GM23338 (cell line): ENCODE measurements at places on chromosomes 2 and 18. TPM values are rescaled to one million over a fixed set of nuclear protein-coding genes. Genes with fewer than 3 reads are reported as not detected.

RFTN2 gene
- total RNA-seq, result 0.42 and 1.0 TPM in 2 replicates

DNA sequence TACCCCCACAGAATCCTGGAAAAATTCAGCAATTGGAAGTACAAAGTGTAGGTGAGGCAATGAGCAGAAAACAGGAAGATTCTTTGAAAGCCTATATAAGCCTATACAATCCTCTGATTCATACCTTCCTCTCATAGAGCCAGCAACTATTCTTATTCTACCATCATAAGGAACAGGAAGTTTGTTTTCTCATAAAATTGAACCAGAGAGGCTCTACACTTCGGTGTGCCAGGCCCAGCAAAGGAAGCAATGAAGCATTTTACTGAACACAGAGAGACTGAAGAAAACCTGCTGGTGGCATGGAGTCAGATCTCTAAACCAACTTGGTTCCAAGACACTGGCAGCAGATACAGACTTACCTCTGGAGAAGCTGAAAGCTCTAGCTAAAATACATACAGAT, 18.7 kb downstream of the CASP8 start:
- DNase-seq, result no peak
- H3K27ac ChIP-seq, result no peak overlapping the region
- H3K4me3 ChIP-seq, result no peak overlapping the region

- H3K27ac ChIP-seq, result no peak within 1 kb of the TSS
- peaks cover 11% of the 10 kb centered on the region; the same call in 1 of the 2 replicates for H3K4me1 ChIP-seq
- H3K27me3 ChIP-seq, result peaks cover 14% of the 10 kb centered on the region
- H3K4me3 ChIP-seq, result peak within 1 kb of the TSS; percentile 70
- no peaks in the 10 kb centered on the region for H3K36me3 ChIP-seq
These were observed at the start of gene CYRIA for GRCh38 chr2:16665748-16666448. TSS of gene CYRIA (minus strand) at chr2:16665834. CDS start at chr2:16588119, 77,715 bp downstream.

- H3K4me3 ChIP-seq, result no peak overlapping the region
- H3K4me1 ChIP-seq, result peaks cover 13% of the 10 kb centered on the region
- no peaks in the 10 kb centered on the region for H3K27me3 ChIP-seq
- H3K27ac ChIP-seq, result no peak overlapping the region
- H3K36me3 ChIP-seq, result no peaks in the 10 kb centered on the region
- DNase-seq, result no peak
These were observed 20.1 kb upstream of the MRPL33 start for GRCh38 chr2:27751377-27751776.

MARCO gene
- total RNA-seq, result not detected in 2 replicates

- H3K27ac ChIP-seq, result no peak overlapping the region
- H3K4me3 ChIP-seq, result no peak overlapping the region
- peaks cover 13% of the 10 kb centered on the region for H3K4me1 ChIP-seq
- no peaks in the 10 kb centered on the region for H3K36me3 ChIP-seq
These were observed 29.5 kb downstream of the RAB31 start for GRCh38 chr18:9737472-9738121.

- no peak overlapping the region for H3K4me3 ChIP-seq
- no peak overlapping the region for H3K27ac ChIP-seq
- no peak for DNase-seq
- H3K36me3 ChIP-seq, result no peaks in the 10 kb centered on the region
These were observed 140.4 kb downstream of the CALCRL start for GRCh38 chr2:187307606-187308005.
